Stimulated activated CD4-positive, alpha-beta T cell treated with anti-CD3 and anti-CD28 coated beads, Interleukin-12 subunit alpha, Interleukin-12 subunit beta, amount 100 ng/mL, for 4 hours (primary cell): ENCODE measurements at places on chromosomes 5 and 9.
A peak's percentile ranks its signal among the peaks of the same experiment; 100 is the strongest.

DNA sequence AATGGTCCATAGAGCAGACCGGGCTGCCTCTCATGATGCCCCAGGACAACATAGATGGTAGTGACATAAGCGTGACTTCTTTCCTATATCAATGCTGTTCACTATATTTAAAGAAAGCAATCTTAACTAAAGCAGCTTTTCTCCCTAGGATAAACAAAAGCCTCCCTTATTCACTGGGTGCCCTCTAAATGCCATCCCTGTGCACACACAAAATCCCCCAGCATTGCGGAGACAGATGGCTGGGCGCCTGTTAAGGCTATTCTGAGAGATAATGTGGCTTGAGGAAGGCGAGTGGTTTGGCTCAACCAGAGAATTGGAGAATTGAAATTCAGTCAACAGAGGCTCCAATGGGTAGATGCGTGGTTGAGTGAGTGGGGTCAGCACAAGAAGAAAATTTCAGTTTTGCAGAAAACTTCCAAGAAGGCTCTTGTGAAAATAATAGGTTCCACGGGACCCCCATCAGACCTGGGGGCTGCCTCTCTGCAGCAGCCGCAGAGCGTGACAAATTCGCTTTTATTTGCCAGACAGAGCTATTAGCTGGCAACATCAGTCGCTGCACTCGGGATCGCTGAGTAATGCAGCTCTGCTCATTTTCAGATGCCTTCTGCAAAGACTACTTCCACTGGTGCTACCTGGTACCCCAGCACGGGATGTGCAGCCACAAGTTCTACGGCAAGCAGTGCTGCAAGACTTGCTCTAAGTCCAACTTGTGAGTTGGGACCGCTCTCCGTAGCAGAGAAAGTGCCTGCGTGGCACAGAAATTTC lies 103.9 kb upstream of the ICE1 start:
- no peak for DNase-seq

- DNase-seq = peak; percentile 26
Measured at GRCh38 chr5:88729084-88729828, 153.7 kb downstream of the MEF2C start.

DNA sequence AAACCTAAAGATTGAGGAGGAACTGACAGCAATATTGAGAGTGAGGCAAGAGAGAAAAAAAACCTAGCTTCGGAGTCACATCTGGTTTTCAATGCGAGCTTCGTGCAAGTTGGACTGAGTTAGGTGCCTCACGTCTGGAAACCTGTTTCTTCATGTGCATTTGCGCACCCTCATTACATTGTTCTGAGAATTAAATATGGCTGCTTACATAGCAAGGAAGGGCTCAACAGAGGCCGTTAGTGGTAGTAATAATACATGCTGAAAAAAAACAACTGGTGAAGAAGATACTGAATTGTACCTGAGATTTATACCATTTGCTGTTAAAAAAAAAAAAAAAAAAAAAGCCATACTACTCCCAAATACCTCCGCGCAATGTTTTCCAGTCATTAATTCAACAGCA lies 18.6 kb downstream of the DNAJA1 start:
- no peak for DNase-seq

GRCh38 chr9:19156805-19157204 lies 29.5 kb upstream of the PLIN2 start:
- DNase-seq = no peak

DNA sequence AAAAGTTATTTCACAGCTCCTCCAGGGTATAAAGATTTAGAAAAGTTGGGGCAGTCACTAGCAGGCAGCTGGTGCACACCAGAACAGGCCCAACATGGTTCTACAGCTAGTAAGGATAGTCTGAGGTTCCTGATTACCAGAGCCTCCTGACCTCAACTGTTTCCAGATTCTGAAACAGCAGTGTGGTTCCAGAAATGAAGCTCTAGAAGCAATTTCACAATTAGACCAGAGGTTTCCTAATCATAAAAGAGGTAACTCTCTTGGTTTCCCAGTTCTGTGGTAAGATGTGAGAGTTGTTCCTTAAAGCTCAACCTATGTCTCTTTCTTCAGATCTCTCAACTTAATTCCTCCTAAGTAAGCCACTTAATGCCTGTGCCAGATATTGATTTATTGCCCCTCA lies 11.9 kb downstream of the AGTPBP1 start:
- DNase-seq = no peak

GRCh38 chr5:14946815-14947620 lies 75.4 kb upstream of the ANKH start:
- DNase-seq = no peak

DNA sequence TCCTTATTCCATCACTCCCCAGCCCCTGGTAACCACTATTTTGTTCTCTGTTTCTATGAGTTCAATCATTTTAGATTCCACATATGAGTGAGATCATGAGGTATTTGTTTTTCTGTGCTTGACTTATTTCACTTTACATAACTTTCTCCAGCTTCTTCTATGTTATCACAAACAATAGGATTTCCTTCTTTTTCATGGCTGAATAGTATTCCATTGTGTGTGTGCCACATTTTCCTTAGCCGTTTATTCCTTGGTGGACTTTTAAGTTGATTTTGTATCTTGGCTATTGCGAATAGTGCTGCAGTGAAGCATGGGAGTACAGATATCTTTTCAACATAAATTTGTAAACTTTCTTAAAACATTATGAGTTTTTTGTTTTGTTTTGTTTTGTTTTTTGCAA lies 15.1 kb downstream of the SYK start:
- DNase-seq = no peak

DNA sequence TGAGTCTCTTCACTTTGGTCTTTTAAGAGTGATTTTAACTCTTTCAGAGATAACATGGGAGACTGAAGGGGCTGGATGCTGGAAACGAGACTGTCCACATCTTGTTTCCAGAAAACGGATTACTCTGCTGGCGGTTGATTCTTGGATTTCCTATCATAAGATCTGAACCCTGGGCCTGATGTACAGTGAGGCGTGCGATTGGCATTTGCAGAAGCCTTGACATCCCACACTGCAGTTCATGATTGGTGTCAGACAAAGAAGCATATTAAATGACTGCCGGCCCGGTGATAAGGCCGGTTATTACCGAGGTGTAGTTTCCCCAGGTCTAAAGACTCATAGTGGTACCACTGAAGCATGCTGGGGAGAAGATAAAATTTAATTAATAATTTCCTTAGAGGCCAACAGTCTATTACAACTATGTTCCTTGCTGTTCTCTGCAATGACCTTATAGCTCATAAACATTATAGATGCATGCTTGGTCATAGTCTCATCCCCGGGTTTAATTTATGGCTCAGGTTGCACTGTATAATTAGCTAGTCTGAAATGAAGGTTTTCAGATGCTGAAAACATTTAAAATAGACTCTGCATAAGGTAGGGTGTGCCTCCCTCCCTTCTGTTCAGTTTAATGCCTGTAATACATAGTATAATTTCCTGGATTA lies 99.2 kb downstream of the PPP2R2B start:
- no peak for DNase-seq

DNA sequence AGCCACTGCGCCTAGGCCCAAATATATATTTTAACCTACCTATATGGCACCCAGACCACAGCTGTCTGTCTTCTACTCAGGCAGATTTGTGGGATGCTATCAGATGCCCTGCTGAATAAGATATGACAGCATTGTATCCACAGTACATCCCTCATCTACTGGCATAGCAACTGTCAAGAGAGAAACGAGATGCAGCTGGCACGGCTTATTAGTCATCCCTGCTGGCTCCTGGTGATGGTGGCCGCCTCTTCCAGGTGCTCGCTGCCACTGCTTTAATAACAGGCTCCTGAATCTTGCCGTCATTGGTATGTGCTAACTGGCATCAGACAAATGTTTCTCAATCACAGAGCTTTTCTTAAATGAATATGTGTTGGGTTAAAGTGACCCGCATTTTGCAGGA lies 34.0 kb downstream of the B4GALT1 start:
- DNase-seq = no peak

DNA sequence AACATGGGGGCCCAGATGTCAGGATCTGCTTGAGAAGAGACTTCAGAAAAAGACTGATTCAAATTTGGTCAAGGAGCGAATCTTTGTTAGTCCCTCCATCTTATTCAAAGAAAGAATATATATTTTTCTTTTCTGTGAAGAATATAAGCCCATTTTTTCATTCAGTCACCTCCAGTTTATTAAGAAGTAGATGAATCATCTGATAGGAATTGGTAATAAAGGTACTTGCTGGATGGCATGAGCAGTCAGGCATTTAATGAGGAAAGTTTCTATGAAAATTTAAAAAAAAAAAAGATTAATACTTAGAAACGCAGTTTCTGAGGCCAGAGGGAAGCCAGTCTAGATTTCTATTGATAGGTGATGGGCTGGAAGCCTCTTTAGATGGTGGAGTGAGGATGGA lies 373.1 kb upstream of the SMC2 start:
- DNase-seq = no peak

DNA sequence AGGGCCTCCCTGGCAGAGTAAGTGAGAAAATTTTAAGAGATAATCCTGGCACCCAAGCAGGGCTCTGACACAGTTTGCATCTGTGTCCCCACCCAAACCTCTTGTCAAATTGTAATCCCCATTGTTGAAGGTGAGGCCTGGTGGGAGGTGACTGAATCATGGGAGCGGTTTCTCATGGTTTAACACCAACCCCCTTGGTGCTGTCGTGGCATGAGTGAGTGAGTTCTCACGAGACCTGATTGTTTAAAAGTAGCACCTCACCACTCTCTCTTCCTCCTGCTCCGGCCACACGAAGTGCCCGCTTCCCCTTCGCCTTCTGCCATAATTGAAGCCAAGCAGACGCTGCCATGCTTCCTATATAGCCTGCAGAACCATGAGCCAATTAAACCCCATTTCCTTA lies 80.1 kb downstream of the FBXW11 start:
- no peak for DNase-seq

GRCh38 chr9:21833090-21833801 lies 30.8 kb downstream of the MTAP start:
- DNase-seq = no peak

DNA sequence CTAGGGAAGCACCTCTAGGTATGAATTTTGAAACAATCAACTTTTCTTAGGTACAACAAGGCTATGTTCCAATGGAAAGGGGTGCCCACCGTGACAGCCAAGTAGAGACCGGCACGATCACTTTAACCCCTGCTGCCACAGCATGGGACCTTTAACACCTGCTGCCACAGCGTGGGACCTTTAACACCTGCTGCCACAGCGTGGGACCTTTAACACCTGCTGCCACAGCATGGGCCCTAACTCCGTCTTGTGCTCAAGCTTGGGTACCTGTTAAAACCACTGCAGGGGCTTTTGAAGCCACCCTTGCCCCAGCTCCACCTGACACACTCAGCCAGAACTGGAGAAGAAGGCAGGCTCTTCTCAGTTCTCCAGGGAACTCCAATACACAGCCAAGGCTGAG lies 18.2 kb upstream of the MXD3 start:
- no peak for DNase-seq

DNA sequence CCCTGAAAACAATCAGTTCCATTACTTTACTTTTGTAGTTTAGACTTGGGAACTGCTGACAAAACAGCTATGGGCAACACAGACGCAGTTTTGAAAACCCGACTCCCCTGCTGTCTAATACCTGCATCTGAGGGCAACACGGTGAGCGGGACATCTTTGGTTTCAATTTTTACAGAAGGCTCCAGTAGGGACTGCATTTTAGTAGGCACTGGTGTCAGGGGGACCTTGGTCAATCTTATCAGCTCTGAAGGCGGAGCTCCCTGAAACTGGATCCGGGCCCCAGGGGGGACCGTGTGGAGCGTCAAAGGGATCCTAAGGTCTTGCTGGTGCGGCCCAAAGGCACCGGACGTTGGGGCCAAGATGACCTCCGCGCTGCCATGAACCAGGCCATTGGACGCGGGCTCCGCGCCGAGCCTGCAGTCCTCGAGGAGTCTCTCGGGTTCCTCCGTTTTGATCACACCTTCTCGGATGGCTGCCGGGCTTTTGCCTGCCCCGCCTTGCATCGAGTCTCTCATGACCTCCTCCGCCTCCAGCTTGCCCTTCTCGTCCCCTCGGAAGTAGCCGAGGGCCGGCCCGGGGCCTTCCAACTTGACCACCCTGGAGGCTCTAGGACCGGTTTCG lies 1.1 kb downstream of the SOX30 start:
- no peak for DNase-seq

- no peak for DNase-seq
Measured at GRCh38 chr5:5467737-5468136, 45.3 kb downstream of the ICE1 start.

DNA sequence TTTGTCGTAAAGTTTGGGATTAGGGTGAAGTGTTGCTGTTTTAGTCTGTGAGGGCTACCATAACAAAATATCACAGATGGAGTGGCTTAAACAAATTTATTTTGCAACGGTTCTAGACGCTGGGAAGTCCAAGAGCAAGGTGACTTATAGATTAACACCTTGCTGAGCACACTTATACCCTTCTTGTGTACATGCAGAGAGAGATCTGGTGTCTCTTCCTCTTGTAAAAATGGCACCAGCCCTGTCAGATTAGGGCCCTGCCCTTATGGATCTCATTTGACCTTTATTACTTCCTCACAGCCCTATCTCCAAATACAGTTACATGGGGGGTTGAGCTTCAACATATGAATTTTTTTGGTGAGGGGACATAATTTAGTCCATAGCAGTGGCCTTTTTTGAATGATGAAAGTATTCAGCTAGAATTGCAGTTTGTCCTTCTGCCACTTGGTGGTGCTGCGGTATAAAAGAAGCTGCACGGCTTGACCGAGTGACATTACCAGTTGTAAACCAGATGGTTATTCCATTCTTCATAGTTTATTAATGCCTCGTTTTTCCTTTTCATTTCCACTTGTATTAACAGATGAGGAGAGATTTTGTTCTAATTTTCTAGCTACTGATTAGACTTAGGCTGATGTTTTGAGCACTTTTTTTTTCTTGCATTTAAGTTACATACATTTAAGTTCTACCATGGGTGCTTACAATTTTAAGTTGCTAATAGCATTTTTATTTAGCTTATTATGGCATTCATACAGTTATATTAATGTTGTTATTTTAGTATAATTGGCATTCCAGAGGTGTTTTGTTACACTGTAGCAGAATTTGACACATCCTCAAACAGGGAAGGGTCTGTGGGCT lies 19.4 kb downstream of the DCP2 start:
- DNase-seq = peak; percentile 69

- DNase-seq = no peak
Measured at GRCh38 chr9:5947912-5948311, 57.2 kb downstream of the MLANA start.

GRCh38 chr5:84436866-84437265 lies 52.2 kb upstream of the EDIL3 start:
- DNase-seq = no peak

GRCh38 chr9:88530051-88530450 lies 4.9 kb upstream of the NXNL2 start:
- no peak for DNase-seq

- DNase-seq = no peak
Measured at GRCh38 chr9:134408389-134408788, 82.1 kb downstream of the RXRA start.

- DNase-seq = no peak
Measured at GRCh38 chr5:125465703-125466102, 719.3 kb upstream of the ZNF608 start.

- no peak for DNase-seq
Measured at GRCh38 chr5:59104400-59105127, 521.7 kb downstream of the RAB3C start.
